Panc1 (cell line): ENCODE measurements at places on chromosomes 2 and 18.

DNA sequence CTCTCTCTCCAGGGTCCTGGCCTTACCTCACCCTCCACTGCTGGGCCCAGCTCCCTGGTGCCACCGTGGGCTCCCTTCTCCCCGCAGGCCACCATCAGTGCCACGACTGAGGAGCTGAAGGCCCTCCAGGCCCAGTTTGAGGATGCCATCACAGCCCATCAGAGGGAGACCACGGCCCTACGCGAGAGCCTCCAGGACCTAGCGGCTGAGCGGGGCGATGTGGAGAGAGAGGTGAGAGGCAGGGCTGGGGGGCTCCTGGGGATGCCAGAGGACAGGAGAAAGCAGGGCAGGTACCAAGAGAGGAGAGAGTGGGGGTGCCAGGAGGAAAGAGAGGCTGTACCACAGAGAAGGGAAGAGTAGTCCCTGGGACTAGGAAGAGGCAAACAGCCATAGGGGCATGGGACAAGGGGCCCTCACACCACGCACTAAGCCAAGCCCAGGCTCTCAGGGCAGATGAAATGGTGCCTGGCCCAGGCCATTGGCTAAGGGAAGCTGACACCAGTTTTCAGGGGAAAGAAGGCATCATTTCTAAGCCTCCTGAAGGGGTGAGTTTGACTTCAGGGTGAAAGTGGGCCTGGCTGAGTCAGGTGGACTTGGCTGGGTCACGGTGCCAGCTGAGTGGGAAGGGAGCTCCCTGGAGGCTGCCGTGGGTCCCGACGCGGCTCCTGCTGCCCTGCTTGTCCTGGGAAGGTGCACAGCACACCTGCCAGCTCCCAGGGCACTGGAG is 39.0 kb upstream of the SNED1 start:
- DNase-seq: no peak

DNA sequence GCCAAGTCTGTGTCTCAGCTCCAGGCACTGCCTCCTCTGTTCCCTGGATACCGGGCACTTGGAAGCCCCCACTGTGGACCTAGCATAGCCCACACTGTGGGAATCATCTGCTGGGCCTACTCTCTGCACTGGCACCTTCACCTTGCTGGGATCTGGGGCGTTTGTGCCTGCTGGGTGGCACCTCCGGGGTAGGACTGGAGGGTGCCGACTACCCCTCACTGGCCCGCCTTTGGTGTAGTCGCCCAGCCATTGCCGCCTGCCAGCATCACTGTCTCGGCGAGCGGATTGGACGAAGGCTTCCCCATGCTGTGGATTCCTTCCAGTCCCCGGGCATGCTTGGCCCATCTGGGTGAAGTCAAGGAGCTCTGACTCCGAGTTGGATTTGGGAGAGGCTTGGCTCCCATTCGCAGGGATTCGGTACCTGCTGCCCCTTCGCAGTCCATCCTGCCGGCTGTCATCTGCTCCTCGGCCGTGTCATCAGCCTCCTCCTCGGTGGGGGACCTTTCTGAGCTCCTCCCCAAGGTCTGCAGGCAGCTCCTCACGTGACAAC is 180.6 kb upstream of the HDAC4 start:
- DNase-seq: no peak

GRCh38 chr2:46943881-46944798 is 28.5 kb upstream of the MCFD2 start:
- DNase-seq: no peak

DNA sequence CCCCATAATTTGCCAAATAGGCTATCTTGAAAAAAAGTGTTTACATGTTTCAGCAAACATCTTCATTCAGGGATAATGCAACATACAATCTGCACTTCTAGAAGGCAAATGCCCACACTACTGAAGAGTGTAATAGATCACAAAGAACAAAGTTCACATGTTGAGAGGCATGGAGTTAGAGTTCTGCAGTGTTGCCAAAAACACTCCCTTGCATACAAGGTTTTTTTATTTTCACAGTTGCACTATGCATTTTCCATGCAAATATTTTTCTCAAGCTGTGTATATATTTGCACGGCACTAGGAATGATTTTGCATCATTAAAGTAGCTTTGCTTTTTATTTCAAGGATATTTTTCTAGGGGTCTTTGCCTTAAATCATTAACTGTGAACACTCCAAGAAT is 409.9 kb downstream of the THSD7B start:
- DNase-seq: no peak

GRCh38 chr2:30780776-30781330 is 26.4 kb downstream of the CAPN13 start:
- DNase-seq: no peak

DNA sequence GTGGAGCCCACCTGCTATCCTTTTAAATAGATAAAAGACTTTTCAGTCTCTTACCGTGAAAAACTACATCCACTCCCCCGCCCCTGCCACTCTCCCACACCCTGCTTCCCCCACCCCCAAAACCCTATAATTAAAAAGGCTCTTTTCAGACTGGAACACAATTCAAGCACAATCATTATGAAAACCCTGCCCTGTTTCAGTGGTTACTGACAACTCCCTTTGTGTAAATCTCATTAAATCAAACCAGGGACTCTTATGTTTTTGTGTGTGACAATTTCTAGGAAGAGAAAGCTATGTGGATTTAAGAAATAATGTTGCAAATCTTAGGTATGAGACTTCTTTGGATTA is 21.0 kb upstream of the ZNF532 start:
- DNase-seq: no peak

DNA sequence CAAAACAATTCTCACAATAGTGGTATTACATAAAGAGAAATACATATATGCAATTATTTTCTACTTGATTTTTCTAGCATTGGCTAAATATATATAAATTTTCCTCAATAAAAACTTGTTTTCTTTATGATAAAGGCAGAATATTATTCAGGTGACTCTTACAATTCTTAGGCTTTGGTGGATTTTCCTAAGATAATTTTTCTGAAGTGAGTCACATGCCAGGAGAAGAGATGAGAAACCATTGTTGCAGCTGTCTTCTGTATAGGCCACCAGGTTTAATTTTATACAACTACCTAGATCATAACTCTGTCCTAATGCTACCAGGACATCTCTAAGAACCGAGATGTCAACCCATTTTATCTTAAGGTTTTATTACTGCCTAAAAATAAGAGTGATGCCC is 552.4 kb upstream of the CDH2 start:
- DNase-seq: no peak

GRCh38 chr2:181594322-181594721 is 62.6 kb downstream of the CERKL start:
- DNase-seq: no peak

DNA sequence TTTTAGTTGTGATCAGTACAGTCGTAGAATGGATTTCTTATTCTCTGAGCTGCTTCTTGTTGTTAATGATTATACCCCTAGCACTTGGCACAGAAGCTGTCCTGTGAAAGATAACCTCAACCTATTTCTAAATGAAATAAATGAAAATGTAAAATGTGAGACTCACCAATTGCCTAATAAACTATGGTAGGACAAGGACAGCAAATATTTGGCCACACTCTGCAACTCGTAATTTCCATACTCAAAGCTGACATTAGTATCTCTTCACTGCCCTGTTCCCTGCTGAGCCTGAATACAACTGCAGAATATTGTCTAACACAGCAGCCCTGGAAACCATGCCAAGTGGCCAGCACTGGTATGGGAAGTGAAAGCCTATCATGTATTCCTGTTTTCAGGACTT is 34.5 kb downstream of the TMEM182 start:
- no peak for DNase-seq

- no peak for DNase-seq
Observed at GRCh38 chr2:234958746-234959395, 7.1 kb downstream of the SH3BP4 start.

- DNase-seq: no peak
Observed at GRCh38 chr2:28624793-28625701, 126.6 kb upstream of the PPP1CB start.

GRCh38 chr18:332721-333510 is 65.1 kb upstream of the THOC1 start:
- no peak for DNase-seq

DNA sequence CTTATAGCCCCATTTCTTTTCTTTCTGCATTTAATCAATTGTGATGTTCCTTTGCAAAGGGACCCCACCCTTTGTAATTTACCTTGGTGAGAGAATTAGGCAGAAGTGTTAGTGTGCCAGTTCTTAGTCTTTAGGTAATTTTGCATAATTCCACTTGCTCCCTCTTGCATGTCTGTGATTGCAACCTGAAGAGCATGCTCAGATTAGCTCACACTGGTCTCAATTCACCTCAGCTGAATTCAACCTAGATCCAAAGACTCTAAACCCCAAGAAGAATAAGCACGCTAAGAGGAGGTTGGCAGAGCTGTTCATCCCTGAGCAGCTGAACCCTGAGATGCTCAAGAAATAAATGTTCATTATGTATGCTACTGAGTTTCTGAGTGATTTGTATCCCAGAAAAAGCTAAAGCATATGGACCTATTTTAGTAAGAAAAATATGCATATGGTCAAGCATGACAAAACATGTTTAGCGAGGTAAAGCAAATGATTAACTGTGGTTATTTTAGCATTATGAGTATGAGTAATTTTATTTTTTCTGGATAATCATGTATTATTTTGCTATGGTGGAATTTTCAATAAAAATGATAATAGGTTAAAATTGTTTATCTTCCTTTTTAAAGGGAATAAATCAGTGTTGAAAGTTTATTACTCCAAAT is 299.2 kb upstream of the ZSWIM2 start:
- no peak for DNase-seq

DNA sequence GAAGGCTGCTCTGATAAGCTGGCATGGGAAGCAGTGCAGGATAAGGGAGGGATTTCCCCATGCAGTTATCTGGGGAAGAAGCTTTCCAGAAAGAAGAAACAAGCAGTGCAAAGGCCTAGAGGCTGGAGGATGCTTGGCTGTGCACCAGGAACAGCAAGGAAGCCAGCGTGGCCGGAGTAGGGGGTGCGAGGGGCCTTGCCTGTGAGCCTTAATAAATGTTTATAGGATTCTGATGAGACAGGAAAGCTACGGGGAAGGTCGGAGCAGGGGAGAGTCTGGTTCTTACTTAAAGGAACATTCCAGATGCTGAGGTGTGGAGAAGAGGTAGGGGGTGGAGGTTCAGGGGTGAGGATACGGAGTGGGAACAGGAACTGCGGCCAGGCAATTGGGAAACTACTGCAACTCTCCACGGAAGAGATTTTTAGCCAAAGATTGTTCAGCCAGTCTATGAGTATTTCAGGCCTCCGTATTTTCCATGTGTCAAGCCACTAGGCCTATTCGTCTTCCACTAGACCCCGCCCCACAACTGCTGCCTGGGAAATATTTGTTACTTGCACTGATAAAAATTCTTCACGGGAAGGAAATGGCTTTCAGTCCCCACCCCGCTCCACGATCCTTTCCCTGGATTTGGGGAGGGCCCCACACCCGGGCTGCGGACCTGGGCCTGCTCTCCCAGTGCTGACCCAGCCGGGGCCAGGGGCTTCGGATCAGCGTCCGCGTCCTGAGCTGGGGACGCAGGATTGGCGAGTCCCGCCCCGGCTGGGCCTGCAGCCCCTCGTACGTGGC is 516 bp downstream of the EIF2AK2 start:
- no peak for DNase-seq

GRCh38 chr2:70724366-70724765 is 43.6 kb downstream of the ADD2 start:
- DNase-seq: no peak

- no peak for DNase-seq
Observed at GRCh38 chr18:38307914-38308313, 742.3 kb upstream of the CELF4 start.

GRCh38 chr2:103293067-103293741 is 531.4 kb downstream of the TMEM182 start:
- no peak for DNase-seq

- no peak for DNase-seq
Observed at GRCh38 chr2:31101701-31102100, 36.5 kb downstream of the GALNT14 start.

DNA sequence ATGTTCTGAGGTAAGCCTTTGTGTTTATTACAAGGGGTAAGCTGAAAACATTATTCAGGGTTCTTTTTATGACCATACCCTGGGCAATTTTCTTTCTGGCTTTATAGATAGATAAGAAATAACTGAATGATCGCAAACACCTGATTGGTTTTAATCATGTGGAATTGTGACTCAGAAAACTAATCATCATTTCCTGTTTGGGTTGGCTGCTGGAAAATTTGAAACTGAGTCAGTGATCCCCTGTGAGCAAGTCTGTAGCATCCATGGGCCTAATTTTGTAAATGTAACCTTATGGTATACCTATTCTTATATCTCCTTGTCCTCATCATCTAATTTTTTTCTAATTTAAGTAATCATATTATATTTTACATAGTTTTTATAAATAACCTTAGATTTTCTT is 34.3 kb downstream of the CCDC68 start:
- no peak for DNase-seq

- no peak for DNase-seq
Observed at GRCh38 chr18:54378057-54378456, 20.4 kb downstream of the C18orf54 start.

DNA sequence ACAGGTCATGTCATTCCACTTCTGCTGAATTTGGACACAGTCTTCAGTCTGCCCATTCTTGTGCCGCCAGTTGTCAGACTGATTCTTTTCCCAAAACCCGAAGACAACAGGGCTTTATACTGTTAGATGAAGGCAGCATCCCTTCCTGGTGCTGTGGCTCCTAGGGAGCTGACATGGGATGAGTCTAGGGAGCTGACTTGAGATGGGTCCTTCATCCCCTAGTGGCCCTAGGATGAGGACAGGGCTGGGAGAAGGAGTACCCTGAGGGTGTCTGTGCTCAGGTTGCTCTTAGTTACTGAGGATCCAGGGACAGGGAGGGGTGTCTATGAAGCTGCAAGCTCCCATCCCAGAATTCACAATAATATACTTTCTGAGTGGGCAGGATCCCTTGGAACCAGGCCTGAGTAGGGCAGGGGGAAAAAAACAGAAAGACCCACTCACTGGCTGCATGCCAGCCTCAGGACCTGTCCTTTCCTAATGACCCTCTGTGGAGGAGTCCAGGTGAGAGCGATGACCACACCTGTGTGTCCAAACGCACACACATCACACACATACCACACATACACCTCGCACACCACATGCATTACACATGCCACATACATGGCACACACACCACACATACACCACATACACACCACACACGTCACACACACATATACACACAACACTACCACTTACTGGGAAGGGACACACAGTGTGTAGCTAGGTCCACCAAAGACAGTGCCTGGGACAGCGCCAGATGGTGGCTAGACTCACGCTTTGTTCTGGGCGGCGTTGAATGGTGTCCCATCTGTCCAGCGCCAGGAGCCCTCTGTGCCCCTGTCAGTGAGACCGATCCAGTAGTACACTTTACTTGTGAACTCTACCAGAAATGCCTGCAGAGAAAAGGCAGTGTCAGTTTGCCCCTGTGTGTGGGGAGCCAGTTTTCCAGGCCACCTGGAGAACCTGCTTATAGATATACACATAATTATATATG is 11.1 kb downstream of the CLEC4F start:
- DNase-seq: no peak

GRCh38 chr2:109525836-109526235 is 87.9 kb downstream of the SEPTIN10 start:
- no peak for DNase-seq

GRCh38 chr2:205259121-205259520 is 423.2 kb upstream of the NRP2 start:
- no peak for DNase-seq
